NCI-H187 (cell line): ENCODE measurements at places on chromosomes 3 and 15.

GRCh38 chr3:28576614-28577200 is 228.1 kb upstream of the AZI2 start:
- no peak for DNase-seq

- DNase-seq, result no peak
Observed at GRCh38 chr3:178097576-178097975, 438.7 kb upstream of the KCNMB2 start.

GRCh38 chr3:39196671-39197356 is 4.4 kb upstream of the XIRP1 start:
- DNase-seq, result no peak

DNA sequence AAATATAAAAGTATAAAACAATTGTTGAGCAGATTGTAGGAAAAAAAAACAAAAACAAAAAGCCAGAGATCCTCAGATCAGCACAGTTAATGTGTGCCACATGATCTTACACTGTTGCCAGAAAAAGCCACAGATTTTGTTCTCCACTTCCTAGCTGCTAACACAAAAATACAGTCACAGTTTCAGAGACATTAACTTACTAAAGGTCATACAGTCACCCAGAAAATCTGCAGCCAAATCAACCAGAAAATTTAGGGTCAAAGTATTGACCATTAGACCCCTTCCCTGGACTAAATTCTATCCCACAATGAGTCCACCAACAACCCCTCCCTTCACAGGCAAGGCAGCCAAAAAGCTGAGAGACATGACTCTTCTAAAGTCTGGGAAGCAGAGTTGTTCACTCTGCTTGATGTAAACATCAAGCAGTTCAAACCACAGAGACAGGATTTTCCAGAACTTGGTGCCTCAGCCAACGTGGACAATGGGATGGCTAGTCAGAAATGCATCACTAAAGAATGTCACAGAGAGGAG is 59.1 kb downstream of the SST start:
- DNase-seq, result no peak

- DNase-seq, result no peak
Observed at GRCh38 chr15:95134431-95135110, 903.2 kb downstream of the MCTP2 start.

- DNase-seq, result no peak
Observed at GRCh38 chr3:65439641-65440284, 599.0 kb downstream of the MAGI1 start.

DNA sequence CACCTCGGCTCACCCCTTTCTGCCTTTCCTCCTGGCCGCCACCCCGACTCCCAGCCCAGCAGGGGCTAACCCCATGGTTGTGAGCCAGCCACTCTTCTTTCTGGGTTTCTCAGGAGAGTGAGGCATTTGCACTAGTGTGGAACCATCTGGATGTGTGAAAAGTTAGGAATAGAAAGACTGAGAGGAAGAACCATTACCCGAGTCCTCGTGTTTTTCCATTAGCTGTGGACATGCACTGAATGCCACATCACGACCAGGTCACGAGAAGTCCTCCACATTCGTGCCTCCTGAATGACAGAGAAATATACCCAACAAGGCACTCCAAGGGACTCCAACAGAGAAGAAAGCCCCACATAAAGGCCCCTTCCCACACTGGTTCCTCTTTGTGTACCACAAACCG is 18.0 kb upstream of the RAD18 start:
- DNase-seq, result no peak

- DNase-seq, result no peak
Observed at GRCh38 chr3:128559486-128560225, 66.7 kb upstream of the GATA2 start.

GRCh38 chr3:104575634-104576033 is 791.1 kb upstream of the ALCAM start:
- DNase-seq, result no peak

DNA sequence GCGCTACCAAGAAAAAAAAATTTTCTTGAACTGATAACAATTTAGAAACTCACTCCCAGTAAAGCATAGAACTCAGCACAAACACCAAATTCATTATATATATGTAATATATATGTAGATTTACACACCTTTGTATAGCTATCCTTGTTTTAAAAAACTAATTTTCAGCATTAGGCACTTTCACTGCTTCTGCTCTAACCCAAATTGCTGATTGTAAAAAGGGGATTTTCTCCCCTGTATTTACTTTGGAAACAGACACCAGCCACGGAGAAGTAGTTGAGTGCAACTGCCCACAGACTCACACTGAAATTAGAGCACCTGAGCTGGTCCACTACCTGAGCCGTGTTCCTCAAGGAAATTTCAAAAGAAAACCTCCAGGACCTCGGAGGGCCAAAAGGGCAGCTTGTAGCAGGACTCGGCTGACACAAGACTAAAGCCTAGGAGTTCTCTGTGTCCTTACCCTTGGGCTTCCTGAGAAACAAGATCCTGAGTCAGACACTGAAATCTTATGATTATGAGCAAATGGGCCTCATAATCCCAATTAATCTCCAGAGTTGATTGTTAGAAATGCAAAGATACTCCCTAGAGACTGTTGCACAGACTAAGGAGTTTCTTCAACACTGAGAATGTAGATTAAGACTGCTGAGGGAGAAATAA is 106.0 kb downstream of the TNIK start:
- no peak for DNase-seq

DNA sequence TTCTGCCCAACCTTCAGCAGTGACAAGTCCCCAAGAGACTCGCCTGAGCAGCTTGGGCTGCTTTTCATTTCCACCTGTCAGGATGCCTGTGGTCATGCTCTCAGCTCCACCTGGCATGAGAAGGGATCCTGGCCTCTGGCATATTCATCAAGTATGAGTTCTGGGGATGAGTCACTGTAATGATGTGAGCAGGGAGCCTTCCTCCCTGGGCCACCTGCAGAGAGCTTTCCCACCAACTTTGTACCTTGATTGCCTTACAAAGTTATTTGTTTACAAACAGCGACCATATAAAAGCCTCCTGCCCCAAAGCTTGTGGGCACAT is 3.5 kb downstream of the MYD88 start:
- no peak for DNase-seq

GRCh38 chr3:40044487-40044886 is 235.1 kb downstream of the MYRIP start:
- DNase-seq, result no peak

GRCh38 chr3:177050501-177051237 is 146.6 kb downstream of the TBL1XR1 start:
- no peak for DNase-seq

DNA sequence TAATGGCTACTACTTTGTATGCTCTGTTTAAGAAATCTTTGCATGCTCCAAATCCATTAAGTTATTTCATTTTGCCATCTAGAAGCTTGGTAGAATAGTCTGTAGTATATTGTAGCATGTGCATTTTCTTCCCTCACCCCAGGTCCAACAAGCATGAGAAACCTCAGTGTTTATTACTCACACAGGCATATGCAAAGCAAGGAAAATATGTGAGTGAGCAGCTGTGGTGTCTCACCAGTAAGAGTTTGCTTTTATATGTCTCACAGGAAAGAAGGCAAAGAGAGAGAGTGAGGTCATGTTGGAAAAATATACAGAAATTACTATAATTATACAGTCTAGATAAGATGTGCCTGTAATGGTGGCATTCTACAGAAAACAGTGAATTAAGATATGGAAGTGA is 312.5 kb downstream of the C3orf38 start:
- DNase-seq, result no peak

GRCh38 chr3:30082652-30083051 is 523.7 kb upstream of the TGFBR2 start:
- no peak for DNase-seq

- DNase-seq, result peak; percentile 40
Observed at GRCh38 chr3:155744010-155744625, 753 bp downstream of the PLCH1 start.

GRCh38 chr3:111691293-111691909 is 96.3 kb upstream of the ZBED2 start:
- DNase-seq, result no peak

- no peak for DNase-seq
Observed at GRCh38 chr3:107581230-107581629, 58.5 kb downstream of the BBX start.

- DNase-seq, result no peak
Observed at GRCh38 chr3:55636300-55637195, 149.4 kb upstream of the WNT5A start.

DNA sequence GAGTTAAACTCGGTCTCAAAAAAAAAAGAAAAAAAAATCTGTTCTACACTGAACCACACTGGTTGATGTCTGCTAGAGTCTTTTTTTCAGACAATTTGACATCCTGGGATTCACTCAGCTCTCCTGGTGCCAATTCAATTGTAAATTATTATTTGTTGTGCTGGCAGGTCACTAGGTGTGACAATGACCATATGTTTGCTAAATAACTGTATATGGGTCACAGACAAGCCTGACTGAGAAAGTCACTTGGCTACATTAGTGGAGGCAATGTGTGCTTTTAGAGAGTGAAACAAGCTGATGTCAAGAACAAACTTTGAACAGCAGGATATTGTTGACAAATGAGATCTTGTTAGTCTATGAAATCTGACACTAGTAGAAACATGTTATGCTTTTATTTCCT is 1379.1 kb downstream of the ZPLD1 start:
- DNase-seq, result no peak

DNA sequence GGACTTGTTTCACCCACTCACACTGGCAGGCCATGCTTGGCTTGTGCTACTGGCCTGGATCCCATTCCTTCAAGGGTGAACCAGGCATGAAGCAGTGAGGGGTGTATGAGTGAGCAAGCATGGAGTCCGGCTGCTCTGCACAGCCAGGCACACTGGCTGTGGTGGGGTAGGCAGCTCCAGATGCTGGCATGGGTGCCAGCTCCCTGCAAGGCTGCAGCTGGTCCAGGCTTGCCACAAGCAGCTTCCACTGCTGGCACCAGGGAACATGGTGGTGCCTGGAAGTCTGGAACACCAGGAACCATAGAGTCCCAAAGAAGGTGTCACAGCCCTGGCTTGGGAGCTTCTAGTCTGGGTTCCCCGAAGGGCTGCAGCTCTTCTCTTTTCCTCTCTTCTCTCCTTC is 395.1 kb downstream of the UNC13C start:
- DNase-seq, result no peak
